ENCODE measurements at places on chromosomes 2 and 18.
A peak's percentile ranks its signal among the peaks of the same experiment; 100 is the strongest.

- no peak for DNase-seq
Measured at GRCh38 chr2:236169151-236169721, 1.1 kb upstream of the GBX2 start.

GRCh38 chr2:226405465-226405864 is 394.2 kb downstream of the IRS1 start:
- DNase-seq, result no peak

DNA sequence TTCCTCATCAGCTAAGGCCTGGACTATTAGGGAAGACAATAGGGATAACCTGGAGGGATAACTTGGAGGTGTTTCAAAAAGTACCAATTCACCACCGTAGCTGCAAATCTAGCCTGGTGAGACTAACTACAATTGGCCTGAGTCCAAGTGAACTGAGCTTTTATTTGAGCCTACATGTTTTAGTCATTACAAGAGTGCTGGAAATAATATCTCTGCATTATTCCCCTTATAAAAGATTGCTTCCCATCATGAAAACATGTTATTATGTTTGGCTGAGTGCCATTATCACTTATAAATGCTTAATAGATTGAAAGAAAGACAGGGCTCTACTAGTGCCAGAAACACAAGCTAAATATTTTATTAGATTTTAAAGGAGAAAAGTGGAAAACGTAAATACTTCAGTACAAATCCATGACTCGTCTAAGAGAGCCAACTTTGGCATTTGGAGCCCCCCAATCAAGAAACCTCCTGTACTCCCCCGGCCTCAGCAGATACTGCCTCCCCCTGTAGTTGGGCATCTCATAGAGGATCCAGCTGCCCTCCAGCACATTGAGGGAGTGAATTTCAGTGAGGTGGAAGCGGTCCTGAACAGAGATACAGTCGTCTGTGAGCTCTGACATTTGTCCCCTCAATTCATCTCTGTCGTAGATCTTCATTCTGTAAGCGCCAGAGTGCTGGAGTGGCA is 3.6 kb downstream of the CRYGB start:
- no peak for DNase-seq

GRCh38 chr2:129518937-129519336 is 460.5 kb upstream of the RAB6C start:
- no peak for DNase-seq

- no peak for DNase-seq
Measured at GRCh38 chr18:74203811-74204210, 55.5 kb downstream of the TIMM21 start.

DNA sequence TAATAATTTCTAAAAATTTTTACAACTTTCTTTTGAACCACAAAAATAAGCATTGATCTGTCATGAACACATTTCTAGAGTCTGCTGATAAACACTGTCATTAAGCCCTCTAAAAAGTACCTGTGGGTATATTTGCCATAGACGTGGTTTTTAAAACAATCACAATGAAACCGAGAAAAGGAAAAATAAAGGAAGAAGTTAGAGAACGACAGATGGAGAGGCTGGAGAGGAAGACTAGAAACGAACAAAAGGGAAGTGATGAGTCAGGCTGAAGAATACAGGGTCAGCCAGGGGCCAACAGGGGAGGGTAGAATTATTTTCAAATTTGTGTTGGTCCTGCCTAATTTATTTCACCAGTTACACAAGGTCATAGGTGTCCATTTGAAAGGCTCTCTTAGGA is 62.0 kb downstream of the MYL12B start:
- DNase-seq, result peak; percentile 48

DNA sequence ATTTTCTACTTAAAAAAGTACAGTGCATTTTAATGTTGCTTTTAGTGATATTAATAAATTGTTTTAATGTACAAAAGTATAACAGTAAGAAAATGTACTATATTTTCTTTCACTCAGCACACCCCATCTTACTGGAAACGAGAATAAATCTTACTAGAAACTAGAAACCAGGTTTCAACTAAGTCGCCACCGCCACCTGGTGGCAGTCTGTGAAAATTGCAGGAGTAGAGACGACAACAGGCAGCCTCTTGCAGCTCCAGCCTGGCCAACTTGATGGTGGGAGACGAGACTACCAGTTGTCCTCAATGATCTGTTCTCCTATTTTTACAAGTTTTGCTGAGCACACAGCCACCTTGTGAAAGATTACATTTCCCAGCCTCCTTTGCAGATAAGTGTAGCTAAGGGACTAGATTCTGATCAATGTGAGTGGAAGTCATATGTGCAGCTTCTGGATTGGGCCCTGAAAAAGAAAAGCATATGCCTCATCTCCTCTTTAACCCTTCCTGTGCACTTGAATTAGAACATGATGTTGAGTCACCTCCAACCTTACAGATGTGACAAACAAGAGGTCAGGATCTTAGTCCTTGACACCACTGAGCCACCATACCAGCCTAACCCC is 8.7 kb downstream of the OTOF start:
- peak; percentile 92 for DNase-seq

DNA sequence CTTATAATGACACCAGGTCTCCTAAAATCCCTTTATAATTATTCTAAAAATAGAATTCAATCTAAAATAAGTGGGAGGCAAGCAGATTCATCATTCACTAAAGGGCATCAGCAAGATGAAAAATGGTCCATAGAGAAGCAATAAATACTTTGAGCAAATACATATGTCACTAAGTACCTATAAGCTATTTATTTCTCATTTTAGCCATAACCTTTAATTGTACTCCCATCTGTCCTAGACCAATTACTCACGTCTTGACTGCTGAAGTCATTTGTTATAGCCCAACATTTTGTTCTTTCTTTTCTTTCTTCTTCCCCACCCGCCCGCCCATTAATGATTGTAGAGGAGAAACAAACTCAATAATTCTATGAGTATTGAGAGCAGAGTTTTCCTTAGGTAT is 105.7 kb downstream of the MAP2 start:
- no peak for DNase-seq

Measured in inflammatory macrophage (primary cell).